ENCODE measurements at places on chromosomes 7 and 10.

DNA sequence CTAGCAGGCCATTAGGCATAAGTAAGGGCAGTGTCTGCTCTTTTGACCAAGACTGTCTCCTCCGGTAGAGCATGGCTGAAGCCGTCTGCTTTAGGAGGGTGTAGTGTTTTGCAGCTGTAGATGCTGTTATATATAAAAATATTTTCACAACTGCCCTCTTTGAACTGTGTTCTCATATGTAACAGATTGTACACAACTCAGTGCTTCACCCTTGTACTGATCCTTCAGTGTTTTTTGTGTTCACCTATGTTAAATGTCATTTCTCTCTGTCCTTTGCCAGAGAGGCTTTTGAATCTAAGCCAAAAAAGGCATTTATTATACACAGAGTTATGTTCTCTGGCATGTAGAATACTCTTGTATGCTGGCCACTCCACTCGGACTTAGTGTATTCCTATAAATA lies 135.5 kb downstream of the BICC1 start:
- no peak for DNase-seq

GRCh38 chr10:4252701-4253100 lies 467.7 kb upstream of the KLF6 start:
- DNase-seq, result no peak

DNA sequence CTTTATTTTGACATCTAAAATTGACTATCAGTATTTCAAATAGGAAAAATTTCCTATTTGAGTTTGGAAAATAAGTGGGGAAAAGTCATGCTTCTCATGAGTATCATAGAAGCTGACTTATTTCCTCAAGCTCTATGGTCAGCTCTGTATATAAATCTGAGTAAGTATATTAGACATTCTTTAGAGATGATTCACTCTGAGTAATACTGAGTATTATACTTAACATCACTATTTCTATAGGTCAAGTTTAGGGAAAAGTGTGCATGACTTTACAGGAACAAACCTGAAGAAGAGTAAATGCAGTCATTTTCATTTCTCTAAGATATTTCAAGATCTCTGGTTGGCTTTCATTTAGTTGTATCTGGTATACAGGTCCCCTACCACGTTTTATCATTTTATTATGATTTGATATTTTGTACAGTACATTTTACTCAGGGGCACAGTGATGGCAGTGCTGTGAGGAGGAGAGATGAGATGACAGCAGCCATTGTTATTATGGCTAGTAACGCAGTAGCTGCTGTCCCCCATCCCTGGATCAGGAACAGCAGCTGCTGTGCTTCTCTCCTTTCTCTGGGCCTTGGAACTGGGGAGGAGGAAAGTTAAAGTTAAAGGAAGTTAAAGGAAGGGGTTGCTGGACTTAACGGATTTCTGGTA lies 15.2 kb downstream of the SND1 start:
- no peak for DNase-seq

DNA sequence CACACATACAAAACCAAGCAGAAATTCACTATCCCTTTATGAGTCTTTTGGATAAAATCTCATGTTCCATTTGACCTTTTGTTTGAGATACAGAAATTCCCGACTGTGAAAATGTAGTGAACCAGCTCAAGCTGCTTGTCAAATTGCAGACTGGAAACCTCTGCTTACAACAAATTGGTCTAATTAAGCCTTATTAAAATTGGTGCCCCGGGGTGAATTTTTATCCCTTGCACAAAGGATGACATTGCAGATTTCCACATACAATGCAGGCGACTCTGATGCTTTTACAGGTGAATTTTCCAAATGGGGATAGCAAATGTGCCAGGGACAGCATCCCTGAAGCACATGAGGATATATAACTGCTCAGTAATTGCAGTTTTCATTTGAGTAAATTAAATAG lies 257.3 kb downstream of the BMPER start:
- DNase-seq, result no peak

DNA sequence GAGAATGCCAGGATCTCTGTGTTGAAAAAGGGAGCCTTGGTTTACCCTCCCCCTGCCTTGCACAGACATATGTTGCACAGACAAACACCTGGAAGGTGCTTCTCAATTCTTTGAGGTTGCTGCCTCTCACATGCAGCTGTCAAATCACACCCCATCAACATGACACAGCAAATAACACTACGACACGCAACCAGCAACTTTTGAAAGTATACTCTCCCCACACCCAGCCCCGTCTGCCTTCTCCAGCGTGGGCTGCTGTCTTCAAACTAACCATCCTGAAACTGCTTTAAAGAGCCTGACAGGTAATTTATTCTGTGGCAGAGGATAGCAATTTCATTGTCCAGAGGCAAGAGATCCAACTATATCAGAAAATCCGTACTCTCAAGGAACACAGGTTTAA lies 136.1 kb downstream of the PLXNA4 start:
- no peak for DNase-seq

Measured in fibroblast of the conjunctiva (primary cell).